Uterus (tissue), 4 donors: ENCODE measurements at places on chromosomes 11 and 22.

DNA sequence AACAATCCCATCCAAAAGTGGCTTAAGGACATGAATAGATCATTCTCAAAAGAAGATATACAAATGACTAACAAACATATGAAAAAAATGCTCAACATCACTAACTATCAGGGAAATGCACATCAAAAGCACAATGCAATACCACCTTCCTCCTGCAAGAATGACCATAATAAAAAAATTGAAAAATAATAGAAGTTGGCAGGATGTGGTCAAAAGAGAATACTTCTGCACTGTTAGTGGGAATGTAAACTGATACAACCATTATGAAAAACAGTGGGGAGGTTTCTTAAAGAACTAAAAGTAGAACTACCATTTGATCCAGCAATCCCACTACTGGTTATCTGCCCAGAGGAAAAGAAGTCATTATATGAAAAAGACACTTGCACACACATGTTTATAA, 77.7 kb upstream of the SC5D start:
- DNase-seq = no peak

DNA sequence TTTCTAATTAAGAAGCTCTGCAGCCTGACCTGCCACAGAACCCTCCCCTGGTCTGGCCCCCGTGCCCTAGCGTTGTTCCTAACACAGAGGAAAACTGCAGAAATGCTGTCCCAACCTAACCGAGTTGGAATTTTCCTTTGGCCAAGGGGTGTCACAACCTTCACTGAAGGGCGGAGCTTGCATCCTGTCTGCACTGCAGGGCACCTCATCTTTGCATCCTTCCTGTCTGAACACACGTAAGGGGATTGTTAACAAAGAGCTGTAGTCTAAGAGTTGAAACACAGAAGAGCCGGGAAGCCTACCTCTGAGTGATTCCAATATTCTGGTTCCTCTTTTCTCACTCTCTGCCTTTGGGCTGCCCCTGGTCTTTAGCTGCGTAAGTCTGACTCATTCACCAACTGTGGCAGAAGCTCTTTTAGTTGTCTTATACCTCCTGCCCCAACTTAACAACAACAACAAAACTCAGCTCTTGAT, 1.6 kb downstream of the DIXDC1 start:
- peak; percentile 51 for DNase-seq

GRCh38 chr22:44807232-44807631, 54.9 kb downstream of the ARHGAP8 start:
- DNase-seq = no peak

DNA sequence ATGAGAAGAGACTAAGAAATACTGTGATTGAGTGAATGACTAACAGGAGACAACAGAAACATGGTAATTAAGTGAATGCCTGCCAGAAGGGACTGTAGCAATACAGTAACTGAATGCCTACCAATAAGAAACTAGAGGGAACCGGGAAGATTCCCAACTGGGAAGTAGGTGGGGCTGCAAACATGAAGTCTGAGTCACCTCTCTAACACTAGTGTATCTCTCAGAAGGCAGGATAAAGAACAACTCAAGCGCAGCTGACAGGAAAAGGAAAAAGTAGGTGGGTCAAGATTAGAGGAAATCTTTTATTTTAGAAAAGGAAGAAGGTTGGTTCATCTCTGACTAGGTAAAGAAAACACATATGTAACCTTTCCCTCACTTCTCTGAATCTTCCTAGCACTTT, 14.0 kb downstream of the C11orf42 start:
- DNase-seq = no peak

- DNase-seq = no peak
These were observed 137.7 kb downstream of the FEZ1 start for GRCh38 chr11:125358254-125358840.

GRCh38 chr11:56968524-56968923, 20.2 kb upstream of the OR5AK2 start:
- no peak for DNase-seq

- DNase-seq = no peak
These were observed 8.6 kb upstream of the PIK3IP1 start for GRCh38 chr22:31300896-31301295.

DNA sequence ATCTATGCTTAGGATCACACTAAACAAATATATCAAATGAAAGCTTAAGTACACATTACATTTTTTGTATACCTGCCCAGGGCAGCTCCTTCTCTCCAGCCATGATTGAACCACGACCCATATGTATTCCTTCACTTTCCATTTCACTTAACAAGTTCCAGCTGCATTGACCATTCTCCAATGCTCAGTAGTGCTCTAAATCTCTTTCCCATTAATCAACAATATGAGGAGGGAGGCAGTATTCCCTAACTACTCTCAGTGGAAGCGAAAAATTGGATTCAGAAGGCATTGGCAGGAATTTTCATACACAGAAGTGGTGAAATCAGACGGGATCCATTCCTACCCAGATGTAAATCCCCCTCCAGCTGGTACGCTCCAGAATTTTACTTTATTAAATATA, 372.0 kb upstream of the LUZP2 start:
- DNase-seq = no peak

GRCh38 chr11:71395263-71395560, 53.0 kb downstream of the DHCR7 start:
- no peak for DNase-seq

GRCh38 chr22:45212306-45212709, 28.4 kb downstream of the KIAA0930 start:
- peak; percentile 73 for DNase-seq

GRCh38 chr11:73862986-73863385, 13.7 kb downstream of the COA4 start:
- DNase-seq = no peak

GRCh38 chr11:11931461-11932055, 76.9 kb downstream of the DKK3 start:
- peak; percentile 44 for DNase-seq

DNA sequence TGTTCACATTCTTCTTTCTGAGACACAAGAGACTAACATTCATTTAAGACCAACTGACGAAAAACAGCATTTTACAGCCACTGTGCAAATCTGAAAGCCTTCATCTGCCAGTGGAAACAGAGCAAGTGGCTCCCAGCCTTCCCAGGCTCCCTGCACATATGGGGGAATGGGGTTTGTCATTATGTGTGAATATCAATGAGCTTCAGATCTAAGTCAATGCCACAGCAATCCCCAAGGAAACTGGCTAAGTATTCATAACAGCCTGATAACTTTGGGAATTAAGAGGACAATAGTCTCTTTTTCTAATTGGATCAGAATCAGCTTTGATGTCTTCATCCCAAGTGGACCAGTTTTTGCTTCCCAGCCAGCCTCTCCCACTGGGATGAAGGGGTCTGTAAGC, 66.9 kb downstream of the ABTB2 start:
- no peak for DNase-seq
